ENCODE measurements at places on chromosomes 7 and 10. TPM values are rescaled to one million over a fixed set of nuclear protein-coding genes. Genes with fewer than 3 reads are reported as not detected.

Gene NKX1-2
- total RNA-seq, result not detected

Gene SCART1
- total RNA-seq, result 6.3 TPM

Gene SLC26A4
- total RNA-seq, result 0.97 TPM

Gene PRLHR
- total RNA-seq, result not detected

DNA sequence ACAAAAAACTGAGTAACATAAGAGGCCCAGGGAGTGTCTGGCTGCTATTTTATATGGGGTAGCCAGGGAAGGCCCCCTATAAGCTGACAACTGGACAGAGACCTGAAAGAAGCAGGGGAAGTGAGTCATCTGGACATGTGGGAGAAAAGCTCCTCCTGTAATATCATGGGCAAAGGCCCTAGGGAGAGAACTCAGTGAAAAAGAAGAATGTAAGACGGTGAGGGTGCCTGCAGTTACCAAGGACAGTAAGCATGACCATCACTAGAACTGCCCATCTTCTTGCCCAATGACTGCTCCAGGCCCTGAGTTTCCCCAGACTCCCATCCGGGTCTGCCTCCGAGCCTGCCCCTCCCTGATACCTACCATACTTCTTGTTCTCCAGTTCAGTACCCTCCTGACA is 2.3 kb downstream of the ELMO1 start:
- no peak for DNase-seq

DNA sequence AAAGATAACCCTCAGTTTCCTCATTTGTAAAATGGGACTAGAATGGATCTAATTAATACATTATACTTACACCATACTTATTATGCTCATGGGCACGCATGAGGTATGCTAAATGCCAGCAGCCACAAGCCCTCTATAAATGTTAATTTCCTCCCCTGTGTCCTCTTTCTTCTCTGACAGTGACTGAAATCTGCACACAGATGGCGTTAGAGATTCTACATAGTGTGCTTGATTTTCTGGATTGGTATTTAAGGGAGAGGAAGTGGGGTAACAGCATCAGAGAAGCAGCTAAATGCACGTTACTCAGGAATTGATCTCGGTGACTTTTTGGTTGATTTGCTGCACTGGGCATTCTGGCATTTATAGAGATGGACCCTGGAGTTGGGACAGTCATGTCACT is 568.5 kb downstream of the CALN1 start:
- no peak for DNase-seq

- DNase-seq, result peak; percentile 84
Observed at GRCh38 chr10:69515699-69516259, 57.4 kb downstream of the NEUROG3 start.

DNA sequence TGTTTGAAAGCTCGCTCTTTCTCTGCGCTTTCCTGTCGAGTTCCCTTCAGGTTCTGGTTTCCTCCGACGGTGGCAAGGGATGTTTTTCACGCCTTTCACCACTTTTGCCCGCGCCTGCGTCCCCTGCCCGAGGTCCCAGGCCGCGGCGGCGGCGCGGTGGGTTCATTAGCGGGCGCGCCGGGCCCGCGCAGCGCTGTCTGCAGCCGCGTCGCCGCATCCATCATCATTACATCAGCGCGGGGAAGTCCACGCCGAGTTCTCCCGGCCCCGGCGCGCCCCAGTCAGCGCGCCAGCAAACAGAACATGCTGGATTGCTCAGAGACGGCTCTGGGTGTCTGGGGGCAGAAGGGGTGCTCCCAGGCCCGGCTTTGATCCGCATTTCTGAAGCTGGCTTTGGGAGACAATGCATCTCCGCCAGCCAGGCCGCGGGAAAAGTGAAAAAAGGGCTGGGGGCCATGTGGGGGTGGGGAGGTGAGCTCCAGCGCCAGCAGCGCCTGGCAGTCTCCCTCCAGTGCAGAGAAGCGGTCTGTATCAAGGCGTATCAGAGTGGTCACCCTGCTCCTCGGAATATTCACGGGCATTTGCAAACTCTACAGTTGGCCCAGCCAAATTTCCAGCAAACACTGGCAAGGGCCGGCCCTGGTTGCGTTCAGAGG is 8.9 kb downstream of the GLI3 start:
- DNase-seq, result peak; percentile 31

DNA sequence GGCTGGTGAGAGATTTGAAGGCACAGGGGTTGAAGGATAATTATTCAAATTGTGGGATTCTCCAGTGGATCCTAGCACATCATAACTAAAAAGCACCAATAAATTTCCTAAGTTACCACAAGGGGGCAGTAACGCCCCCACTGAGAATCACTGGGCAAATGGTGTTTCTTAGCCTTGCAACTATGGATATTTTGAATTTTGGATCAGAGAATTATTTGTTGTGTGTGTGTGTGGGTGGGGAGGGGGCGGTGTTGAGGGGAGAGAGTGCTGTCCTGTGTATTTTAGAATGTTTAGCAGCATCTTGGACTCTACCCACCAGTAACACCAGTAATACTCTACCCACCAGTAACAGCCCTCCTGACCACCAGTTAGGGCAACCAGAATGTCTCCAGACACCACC is 63.3 kb upstream of the PRKG1 start:
- DNase-seq, result no peak
